ENCODE measurements at places on chromosomes 3 and 15. TPM values are rescaled to one million over a fixed set of nuclear protein-coding genes. Genes with fewer than 3 reads are reported as not detected.
A peak's percentile ranks its signal among the peaks of the same experiment; 100 is the strongest.

DNA sequence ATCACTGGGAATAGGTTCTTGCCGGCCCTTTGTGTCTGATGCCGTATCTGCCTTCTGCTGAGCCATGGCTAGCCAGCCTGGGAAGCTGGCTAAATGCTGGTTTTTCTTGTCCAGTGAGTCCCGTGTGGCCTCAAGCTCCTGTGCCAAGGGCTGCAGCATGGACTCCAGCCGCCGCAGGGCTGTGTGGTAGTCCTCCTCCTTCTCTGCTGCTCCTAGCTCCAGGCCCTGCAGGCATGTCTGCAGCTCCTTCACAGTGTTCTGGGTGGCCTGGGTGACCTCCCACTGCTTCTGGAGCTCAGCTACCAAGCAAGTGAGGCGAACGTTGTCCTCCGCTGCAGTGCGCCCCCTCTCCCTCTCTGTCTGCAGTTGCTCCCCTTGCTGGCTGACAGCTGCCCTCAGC is 24.9 kb downstream of the CXCR6 start:
- peaks cover 24% of the 10 kb centered on the region for H3K4me1 ChIP-seq
- peaks cover 44% of the 10 kb centered on the region for H3K36me3 ChIP-seq
- H3K27ac ChIP-seq: no peak overlapping the region
- H3K27me3 ChIP-seq: no peaks in the 10 kb centered on the region
- no peak overlapping the region for H3K4me3 ChIP-seq

Gene BFSP2
- total RNA-seq: not detected

- H3K4me1 ChIP-seq: no peaks in the 10 kb centered on the region
- no peak for DNase-seq
- H3K36me3 ChIP-seq: no peaks in the 10 kb centered on the region
- no peak overlapping the region for H3K27ac ChIP-seq
Measured at GRCh38 chr3:122755491-122755890, 38.1 kb downstream of the HSPBAP1 start.

- no peak overlapping the region for H3K27ac ChIP-seq
- no peaks in the 10 kb centered on the region for H3K4me1 ChIP-seq
- H3K36me3 ChIP-seq: no peaks in the 10 kb centered on the region
- no peak overlapping the region for H3K4me3 ChIP-seq
- no peak for DNase-seq
- no peaks in the 10 kb centered on the region for H3K27me3 ChIP-seq
Measured at GRCh38 chr3:116579840-116580239, 129.7 kb upstream of the TUSC7 start.

Gene REC114
- not detected for total RNA-seq

GRCh38 chr15:38424101-38424552 is 29.8 kb upstream of the FAM98B start:
- H3K27ac ChIP-seq: no peak overlapping the region
- no peaks in the 10 kb centered on the region for H3K27me3 ChIP-seq

Gene LDHAL6B
- not detected for total RNA-seq

GRCh38 chr3:128447561-128448013 is 19.1 kb downstream of the DNAJB8 start:
- H3K4me3 ChIP-seq: no peak overlapping the region
- H3K4me1 ChIP-seq: no peaks in the 10 kb centered on the region
- DNase-seq: no peak
- no peaks in the 10 kb centered on the region for H3K27me3 ChIP-seq
- no peaks in the 10 kb centered on the region for H3K36me3 ChIP-seq

- no peak overlapping the region for H3K4me3 ChIP-seq
- no peaks in the 10 kb centered on the region for H3K27me3 ChIP-seq
- H3K36me3 ChIP-seq: no peaks in the 10 kb centered on the region
- H3K4me1 ChIP-seq: no peaks in the 10 kb centered on the region
- H3K27ac ChIP-seq: no peak overlapping the region
Measured at GRCh38 chr3:46737329-46737731, 19.7 kb upstream of the PRSS50 start.

Gene ABI3BP
- 43.4 TPM for total RNA-seq

Gene TMEM207
- total RNA-seq: not detected

DNA sequence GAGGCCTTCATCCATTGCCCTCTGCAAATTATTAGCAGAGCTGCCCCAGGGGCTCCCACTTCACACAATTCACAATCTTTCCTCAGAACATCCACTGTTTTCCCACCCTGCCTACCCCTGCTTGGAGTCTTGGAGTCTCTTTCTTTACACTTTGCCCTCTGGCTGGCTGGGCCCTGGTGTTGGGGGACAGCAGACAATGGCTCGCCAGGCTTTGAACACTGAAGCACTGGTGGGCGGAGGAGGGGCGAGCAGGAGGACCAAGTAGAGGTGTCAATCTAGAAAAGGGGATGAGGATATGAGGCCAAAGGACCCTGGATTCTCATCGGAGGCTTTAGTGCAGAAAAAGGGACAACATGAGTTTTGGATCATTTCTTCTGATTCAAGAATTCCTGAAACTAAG is 212.0 kb downstream of the NR1D2 start:
- H3K36me3 ChIP-seq: no peaks in the 10 kb centered on the region
- no peaks in the 10 kb centered on the region for H3K4me1 ChIP-seq
- no peak overlapping the region for H3K4me3 ChIP-seq
- DNase-seq: no peak
- H3K27me3 ChIP-seq: no peaks in the 10 kb centered on the region

- H3K27ac ChIP-seq: no peak overlapping the region
- no peaks in the 10 kb centered on the region for H3K27me3 ChIP-seq
- H3K4me3 ChIP-seq: no peak overlapping the region
- H3K36me3 ChIP-seq: no peaks in the 10 kb centered on the region
- H3K4me1 ChIP-seq: no peaks in the 10 kb centered on the region
- DNase-seq: no peak
Measured at GRCh38 chr15:33822479-33822878, 145.8 kb upstream of the CHRM5 start.

DNA sequence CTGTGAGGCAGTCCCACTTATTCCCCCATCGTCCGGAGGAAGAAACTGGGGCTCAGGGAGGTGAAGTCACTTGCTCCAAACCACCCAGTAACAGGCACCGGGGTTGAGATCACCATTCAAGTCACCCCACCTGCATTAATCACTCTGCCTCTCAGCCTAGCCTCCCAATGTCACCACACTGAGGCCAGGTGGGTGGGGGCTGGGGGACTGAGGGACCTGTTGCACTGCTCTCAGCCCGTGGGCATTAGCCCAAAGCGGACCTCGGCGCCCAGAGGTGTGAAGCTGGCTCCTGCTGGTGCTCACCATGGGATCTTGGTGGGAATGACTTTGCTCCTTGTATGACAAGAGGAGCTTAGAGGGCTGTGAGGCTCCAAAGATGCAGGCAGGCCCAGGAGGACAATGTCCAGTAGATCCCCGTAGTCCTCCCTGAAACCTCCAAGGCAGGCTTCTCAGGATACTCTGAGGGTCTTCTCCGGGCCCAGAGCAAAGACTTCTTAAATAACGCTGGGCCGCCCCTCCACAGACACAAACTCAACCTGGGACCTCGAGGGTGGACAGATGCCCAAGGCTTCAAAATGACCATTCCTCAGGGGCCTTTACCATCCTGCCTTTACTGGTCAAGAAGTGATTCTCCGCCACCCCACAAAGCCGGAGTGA is 1.7 kb downstream of the NT5DC2 start:
- peak overlapping the region; percentile 69 for H3K4me3 ChIP-seq
- no peaks in the 10 kb centered on the region for H3K27me3 ChIP-seq
- peaks cover 44% of the 10 kb centered on the region for H3K36me3 ChIP-seq
- peaks cover 45% of the 10 kb centered on the region for H3K4me1 ChIP-seq
- no peak for DNase-seq

Gene PLA2G4D
- 0.06 TPM for total RNA-seq
